Naive thymus-derived CD4-positive, alpha-beta T cell (primary cell): ENCODE measurements at places on chromosomes 7 and 10. TPM values are rescaled to one million over a fixed set of nuclear protein-coding genes. Genes with fewer than 3 reads are reported as not detected.
A peak's percentile ranks its signal among the peaks of the same experiment; 100 is the strongest.

DNA sequence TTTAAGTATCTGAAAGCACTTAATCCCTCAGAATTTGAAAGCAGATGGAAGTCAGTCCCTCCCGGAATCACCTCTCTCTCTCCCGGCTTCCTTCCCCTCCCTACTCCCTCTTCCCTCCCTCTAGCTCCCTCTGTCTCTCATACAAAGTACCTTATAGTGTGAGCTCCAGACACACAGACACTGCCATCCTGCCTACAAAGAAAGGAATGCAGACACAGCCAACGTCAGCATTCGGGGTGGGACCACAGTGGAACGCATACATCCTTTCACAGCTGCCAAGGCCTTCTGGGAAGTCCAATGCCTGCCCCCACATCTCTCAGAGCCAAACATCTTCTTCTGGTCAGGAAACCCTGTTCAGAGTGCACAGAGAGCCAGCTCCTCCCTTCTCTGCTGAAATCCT lies 9.3 kb downstream of the NOD1 start:
- DNase-seq, result no peak

- no peak for DNase-seq
Measured at GRCh38 chr7:15747301-15747700, 60.8 kb upstream of the MEOX2 start.

- no peak for DNase-seq
Measured at GRCh38 chr10:119299531-119299930, 92.2 kb downstream of the GRK5 start.

STEAP4 gene
- not detected for total RNA-seq

STEAP1 gene
- not detected for total RNA-seq

DNA sequence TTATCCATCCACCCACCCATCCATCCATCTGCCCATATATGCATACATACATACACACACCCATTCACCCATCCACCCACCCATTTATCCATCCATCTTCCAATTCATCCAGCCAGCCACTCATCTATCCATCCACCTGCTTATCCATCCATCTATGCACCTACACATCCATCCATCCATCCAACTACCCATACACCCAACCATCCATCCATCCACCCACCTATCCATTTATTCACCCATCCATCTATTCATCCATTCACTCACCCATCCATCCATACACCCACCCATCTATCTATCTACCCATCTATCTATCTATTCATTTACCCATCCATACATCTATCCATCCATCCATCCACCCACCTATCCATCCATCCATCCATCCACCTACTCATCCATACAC lies 17.3 kb downstream of the TMEM72 start:
- no peak for DNase-seq

DNA sequence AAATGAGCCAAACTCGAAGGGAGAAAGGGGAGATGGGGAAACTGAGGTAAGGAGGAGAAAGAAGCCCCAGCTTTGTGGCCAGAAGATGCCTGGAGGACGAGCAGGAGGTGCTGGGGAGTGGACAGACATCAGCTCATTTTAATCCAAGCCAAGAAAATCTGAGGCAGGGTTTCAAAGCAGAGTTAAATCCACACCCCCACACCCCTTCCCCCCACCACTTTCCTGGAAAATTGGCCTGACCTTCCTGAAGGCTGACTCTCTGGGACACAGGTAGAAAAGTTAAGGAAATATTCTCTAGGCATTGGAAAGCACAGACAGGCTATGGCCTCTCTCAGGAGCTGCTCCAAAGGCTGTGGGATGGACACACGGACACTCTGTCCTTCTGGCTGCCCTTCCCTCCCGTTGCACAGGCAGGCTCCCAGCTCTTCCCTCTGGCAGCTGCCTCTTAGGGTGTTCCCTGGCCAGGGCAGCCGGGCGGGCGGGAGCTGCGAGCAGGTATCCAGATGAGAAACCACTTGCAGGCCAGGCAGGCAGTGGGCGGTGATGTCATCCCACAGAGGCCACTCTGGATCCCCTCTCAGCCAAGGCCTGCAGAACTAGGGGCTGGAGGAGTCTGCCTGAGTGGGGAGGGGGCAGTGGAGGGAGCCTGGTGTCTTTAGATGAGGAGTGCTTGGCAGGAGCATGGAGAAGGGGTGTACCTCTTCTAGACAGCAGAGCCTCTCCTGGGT lies 171.8 kb downstream of the NEURL1 start:
- DNase-seq, result no peak

C7orf57 gene
- 0.17 TPM in 1 of 2 replicates, not detected in the other for total RNA-seq

- no peak for DNase-seq
Measured at GRCh38 chr10:36066102-36066501, 424.0 kb upstream of the FZD8 start.

DNA sequence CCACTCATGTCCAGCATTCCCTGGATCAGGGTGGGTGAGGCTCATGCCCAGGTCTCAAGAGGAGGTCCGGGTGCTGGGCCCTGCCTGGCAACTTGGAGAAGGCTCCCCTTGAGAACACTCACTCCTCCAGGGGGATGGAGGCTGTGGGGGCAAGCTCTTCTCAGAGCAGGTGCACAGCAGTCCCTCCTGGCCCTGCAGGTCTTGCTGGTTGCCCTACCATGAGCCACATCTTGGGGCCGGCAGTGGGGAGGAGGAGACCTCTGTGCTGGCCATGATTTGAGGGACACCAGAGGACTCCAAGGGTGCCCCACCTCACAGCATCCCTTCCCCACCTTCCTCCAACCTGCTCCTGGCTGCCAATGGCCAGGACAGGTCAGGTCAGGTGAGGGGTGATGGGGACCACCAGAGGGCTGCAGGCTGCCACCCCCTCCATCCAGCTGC lies 87.4 kb upstream of the RET start:
- DNase-seq, result no peak

ADAP1 gene
- total RNA-seq, result 8.7 TPM

GRCh38 chr10:3126249-3126648 lies 46.3 kb downstream of the PITRM1 start:
- no peak for DNase-seq

DNA sequence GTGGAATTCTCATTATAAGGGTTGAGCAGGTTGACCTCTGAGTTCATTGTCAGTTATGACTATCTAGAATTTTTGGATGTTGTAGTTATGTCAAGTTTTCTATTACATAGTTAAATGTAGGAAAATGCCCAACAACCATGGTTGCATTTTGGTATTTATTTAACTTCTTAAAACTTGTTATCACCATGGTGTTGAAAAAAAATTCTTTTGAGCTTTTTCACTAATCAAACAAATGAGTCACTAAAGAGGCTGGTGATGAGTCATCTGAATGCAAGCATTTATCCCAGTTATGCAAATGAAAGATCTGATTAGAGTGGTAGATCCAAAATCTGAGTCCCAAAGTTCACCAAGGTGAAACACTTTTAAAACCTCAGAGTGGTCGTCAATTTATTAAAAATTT lies 624.7 kb upstream of the IGFBP3 start:
- DNase-seq, result no peak

CNPY1 gene
- total RNA-seq, result not detected

ADAMTS14 gene
- total RNA-seq, result not detected

PDZD7 gene
- total RNA-seq, result 0.65 and 0.71 TPM in 2 replicates

DNA sequence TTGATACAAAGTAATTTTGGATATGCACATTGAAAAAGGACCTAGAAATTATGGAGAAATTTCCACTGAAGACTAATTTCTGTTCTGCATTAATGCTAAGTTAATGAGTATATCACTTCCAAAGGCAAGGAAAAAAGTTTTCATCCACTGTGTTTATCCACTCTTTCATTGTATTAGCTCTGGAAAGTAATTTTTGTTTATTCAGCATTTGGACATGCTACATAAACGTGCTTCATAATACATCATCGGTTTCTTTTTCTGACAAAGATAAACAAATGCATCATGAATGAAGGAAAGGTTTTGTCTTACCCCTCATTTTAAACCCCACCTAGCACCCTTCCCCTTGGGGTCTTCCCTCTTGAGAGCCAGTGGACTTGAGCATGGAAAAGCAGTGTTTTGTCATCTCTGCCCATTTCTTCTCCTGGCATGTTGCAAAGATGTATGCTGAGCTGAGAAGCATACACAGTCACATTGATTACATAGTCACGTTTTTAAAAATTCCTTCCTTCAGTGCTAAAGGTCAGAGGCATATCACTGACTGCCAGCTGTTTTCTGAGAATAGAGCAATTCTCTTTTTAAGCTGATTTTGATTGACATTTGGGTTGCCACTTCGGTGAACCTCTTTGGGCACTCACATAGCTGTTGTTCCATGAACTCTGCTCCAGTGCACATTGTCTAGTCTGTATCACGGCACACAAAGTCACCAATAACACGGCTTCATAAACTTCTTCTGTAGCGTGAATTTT lies 65.9 kb upstream of the C7orf33 start:
- no peak for DNase-seq

- no peak for DNase-seq
Measured at GRCh38 chr7:82373926-82374635, 69.5 kb downstream of the CACNA2D1 start.

GRCh38 chr7:22193450-22193983 lies 163.4 kb downstream of the RAPGEF5 start:
- no peak for DNase-seq

SMIM30 gene
- total RNA-seq, result 20.5 TPM

CH25H gene
- total RNA-seq, result not detected

DNA sequence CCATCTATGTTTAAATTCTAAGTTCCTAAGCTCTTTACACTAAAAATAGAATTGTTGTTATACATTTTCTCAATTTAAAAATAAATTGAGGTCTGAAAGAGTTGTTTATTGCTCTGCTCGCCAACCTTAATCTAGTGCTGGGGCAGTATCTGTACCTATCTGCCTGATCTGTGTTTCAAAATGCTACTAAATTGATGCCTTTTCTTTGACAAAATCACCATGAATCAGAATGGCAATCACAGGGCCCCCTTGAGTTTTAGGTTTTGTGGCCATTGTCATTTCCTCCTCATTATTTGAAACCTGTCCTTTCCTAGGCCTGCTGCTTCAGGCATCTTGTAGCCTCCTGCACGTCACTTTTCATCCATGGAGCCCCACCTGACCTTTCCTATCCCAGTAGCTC lies 301.5 kb downstream of the EXOC4 start:
- no peak for DNase-seq

DNA sequence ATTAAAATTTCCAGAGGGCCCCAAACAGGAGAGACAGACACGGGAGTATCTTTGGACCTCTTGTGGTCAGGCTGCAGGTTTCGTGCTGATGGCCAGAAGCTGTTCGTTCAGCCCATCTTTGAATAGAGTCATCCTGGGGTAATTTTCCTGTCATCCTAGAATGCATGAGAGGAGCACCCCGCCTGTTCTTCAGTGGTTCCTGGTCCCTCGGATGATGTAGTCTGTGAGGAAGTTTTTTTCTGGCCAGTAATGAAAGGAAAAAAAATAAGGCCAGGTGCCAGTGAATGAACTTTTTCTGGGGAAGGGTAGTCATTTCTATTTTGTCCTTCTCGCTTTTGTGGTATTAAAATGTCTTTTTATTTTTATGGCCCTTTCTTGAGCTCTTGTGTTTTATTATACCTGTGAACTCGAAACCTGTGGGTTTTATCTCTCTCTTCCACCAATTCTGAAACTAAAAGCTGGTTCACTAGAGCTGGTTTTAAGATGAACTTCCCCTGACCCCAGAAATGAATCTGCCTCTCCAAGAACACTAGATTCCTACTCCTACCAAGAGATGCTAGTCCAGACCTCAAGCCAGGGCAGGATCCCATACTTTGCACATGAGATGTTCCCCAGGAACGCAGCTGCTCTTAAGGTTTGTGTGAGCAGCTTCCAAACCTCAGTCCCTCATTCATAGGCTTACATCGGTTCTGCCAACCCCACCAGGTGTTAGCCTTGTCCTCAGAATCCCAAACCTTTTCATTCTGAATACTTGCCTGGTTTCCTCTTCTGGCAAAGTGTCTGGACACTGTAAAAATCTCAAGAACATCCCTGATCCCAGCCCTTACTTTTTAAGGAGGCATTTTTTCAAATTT lies 15.4 kb upstream of the MEST start:
- no peak for DNase-seq

DNA sequence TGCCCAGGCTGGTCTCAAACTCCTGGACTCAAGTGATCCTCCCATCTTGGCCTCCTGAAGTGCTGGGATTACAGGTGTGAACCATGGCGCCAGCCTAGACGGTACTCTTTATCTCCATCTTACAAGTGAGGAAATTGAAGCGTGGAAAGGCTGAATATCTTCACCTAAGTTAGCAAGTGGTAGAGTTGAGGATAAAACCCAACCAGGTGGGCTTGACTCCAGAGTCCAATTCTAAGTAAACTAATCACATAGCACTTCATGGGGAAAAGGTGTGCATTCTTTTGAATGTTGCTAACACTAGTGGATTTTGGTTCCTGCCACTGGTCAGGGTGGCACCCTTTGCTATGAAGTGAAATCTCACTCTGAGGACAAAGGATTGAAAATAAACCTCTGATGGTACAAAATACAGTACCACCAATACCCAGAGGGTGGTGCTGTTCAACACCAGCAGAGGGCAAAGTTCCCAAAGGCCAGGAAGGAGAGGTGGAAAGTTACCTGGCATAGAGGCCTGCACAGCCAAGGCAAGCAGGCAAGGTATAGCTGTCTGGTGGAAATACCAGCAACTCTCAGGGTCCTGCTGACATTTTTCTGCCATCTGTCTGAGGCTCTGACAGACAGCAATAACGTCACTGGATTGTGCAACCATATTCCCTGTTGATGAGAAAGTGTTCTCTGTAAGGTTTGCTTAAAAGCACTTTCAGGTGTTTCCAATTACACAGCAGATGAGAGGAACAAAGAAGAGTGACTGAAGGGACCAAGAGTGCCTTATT lies 17.6 kb downstream of the ZDHHC16 start:
- peak; percentile 42 for DNase-seq

- no peak for DNase-seq
Measured at GRCh38 chr7:155868955-155869783, 56.9 kb upstream of the SHH start.

DNA sequence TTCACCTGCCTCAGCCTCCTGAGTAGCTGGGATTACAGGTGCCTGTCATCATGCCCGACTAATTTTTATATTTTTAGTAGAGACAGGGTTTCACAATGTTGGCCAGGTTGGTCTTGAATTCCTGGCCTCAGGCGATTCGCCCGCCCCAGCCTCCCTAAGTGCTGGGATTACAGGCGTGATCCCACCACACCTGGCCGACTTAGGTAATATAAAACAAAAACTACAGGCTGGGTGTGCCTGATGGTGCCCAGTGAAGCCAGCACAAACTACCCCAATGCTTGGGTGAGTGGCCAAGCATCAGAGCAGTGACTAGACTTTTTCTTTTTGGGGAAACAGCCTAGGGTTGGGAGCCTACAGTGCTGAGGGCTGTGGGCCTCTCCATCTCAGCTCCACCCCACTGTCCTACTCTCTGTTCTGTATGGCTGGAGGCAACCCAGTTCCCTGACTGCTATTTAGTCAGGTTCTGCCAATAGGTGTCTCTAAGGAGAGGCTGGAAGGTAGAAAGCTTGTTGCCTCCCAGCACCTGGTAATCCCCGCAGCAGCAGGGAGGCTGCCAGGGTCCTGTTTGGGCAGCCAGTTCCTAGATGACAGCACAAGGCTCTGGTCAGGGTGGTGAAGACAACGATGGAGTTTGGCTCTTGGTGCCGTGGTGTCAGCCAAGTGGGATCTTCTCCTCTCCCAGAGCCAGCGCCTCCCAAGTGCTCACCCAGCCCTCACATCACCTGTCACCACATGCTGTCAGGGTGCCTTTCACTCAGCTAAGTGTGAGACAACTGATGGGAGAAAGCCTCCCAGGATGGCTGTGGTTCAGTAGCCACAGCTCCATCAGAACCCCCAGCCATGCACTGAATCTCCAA lies 10.4 kb upstream of the NACAD start:
- DNase-seq, result no peak

GRCh38 chr10:31602541-31603234 lies 283.7 kb downstream of the ZEB1 start:
- no peak for DNase-seq
